ENCODE measurements at places on chromosomes 4 and X. TPM values are rescaled to one million over a fixed set of nuclear protein-coding genes. Genes with fewer than 3 reads are reported as not detected.

The CXCL1 gene
- total RNA-seq, result 147 TPM

The RBMX2 gene
- total RNA-seq, result 21.3 TPM

The SLC25A6 gene
- 266 TPM for total RNA-seq

The RPL9 gene
- 3,479 TPM for total RNA-seq

The SUPT20HL2 gene
- not detected for total RNA-seq

The HSFX2 gene
- not detected for total RNA-seq

The LRCH2 gene
- total RNA-seq, result 3.3 TPM

The PNMA5 gene
- not detected for total RNA-seq

The LGI2 gene
- not detected for total RNA-seq

The SPANXB1 gene
- total RNA-seq, result not detected

The ADRA2C gene
- total RNA-seq, result not detected

The AMOT gene
- 1.6 TPM for total RNA-seq

The SPANXC gene
- total RNA-seq, result not detected

The TACC3 gene
- 78.8 TPM for total RNA-seq

The UGT2B15 gene
- total RNA-seq, result not detected

The CTAG1B gene
- total RNA-seq, result not detected

The IL15 gene
- total RNA-seq, result 2.6 TPM

The C4orf36 gene
- 0.49 TPM for total RNA-seq

The ASMT gene
- not detected for total RNA-seq

The GJB1 gene
- total RNA-seq, result not detected

The RAB41 gene
- not detected for total RNA-seq

The BEX5 gene
- 3.5 TPM for total RNA-seq

The TMPRSS11D gene
- total RNA-seq, result not detected

The MAGIX gene
- total RNA-seq, result 1.9 TPM

The MAPK10 gene
- total RNA-seq, result 0.07 TPM

The LIMCH1 gene
- 17.3 TPM for total RNA-seq

The NPFFR2 gene
- not detected for total RNA-seq

The MAGEA1 gene
- not detected for total RNA-seq

The PKD2 gene
- 11.8 TPM for total RNA-seq

The TMEM35A gene
- 1.8 TPM for total RNA-seq

The PLP1 gene
- total RNA-seq, result not detected

The UGT2B7 gene
- total RNA-seq, result not detected

The COL4A5 gene
- 18.1 TPM for total RNA-seq

The FGFBP2 gene
- not detected for total RNA-seq

The HDAC6 gene
- total RNA-seq, result 43.0 TPM

The COX7B2 gene
- total RNA-seq, result not detected

The CXorf49B gene
- total RNA-seq, result not detected

The FAM47E gene
- total RNA-seq, result not detected

The EDA gene
- 1.1 TPM for total RNA-seq

The GASK1B gene
- total RNA-seq, result 39.0 TPM

The FGF16 gene
- 1.9 TPM for total RNA-seq

The GAGE13 gene
- total RNA-seq, result not detected

The RASL11B gene
- total RNA-seq, result not detected

The ETDA gene
- total RNA-seq, result not detected

The ZIC3 gene
- not detected for total RNA-seq

The KCTD8 gene
- 3.3 TPM for total RNA-seq

The OCIAD2 gene
- 127 TPM for total RNA-seq

The NDP gene
- not detected for total RNA-seq

The TGIF2LX gene
- total RNA-seq, result not detected

The SLAIN2 gene
- 41.7 TPM for total RNA-seq

The SLC10A4 gene
- not detected for total RNA-seq

The GPC4 gene
- 0.13 TPM for total RNA-seq

The UGT2B17 gene
- not detected for total RNA-seq

The CXorf51A gene
- total RNA-seq, result not detected

The ADGRL3 gene
- not detected for total RNA-seq

The BGN gene
- 6.0 TPM for total RNA-seq

The ARMCX2 gene
- 20.7 TPM for total RNA-seq

The GLRA2 gene
- total RNA-seq, result not detected

The TCEAL3 gene
- total RNA-seq, result 21.1 TPM

The PPP1R3F gene
- total RNA-seq, result 0.87 TPM
